ENCODE measurements at places on chromosomes 6 and 20. TPM values are rescaled to one million over a fixed set of nuclear protein-coding genes. Genes with fewer than 3 reads are reported as not detected.

The EPPIN gene
- not detected for total RNA-seq

The PHACTR3 gene
- 2.9 TPM for total RNA-seq

The ELMO2 gene
- 23.3 TPM for total RNA-seq

The MAFB gene
- 3.5 TPM for total RNA-seq

The SMOC2 gene
- total RNA-seq, result 5.4 TPM

The TFAP2D gene
- not detected for total RNA-seq

The PTCRA gene
- 145 TPM for total RNA-seq

The SMPDL3A gene
- 10.2 TPM for total RNA-seq

The PLA2G7 gene
- 9.3 TPM for total RNA-seq

The SYNGAP1 gene
- total RNA-seq, result 3.0 TPM

The VWA7 gene
- 0.76 TPM for total RNA-seq

The TMEM200A gene
- total RNA-seq, result 7.4 TPM

The IRF4 gene
- total RNA-seq, result 7.6 TPM

The KDM1B gene
- total RNA-seq, result 14.1 TPM

- no peak for DNase-seq
These were observed 128.4 kb downstream of the KLHL32 start for GRCh38 chr6:97052896-97053295.

GRCh38 chr20:32737371-32738223 is 5.7 kb downstream of the COMMD7 start:
- DNase-seq, result no peak

DNA sequence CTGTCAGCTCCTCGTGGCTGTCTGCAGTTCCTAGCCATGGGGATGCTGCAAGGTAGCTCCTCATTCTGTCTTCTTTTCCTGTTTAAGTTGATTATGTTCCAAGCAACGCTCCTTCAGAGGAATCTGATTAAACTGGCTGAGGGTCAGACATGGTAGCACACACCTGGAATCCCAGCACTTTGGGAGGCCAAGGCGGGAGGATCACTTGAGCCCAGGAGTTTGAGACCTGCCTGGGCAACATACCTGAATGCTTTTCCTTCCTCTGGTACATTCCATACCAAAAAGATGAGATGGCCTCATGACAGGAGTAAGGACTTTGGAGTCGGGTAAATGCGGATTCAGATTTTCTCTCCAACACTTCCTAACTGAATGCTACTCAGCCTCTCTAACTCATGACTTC is 246.8 kb upstream of the JARID2 start:
- DNase-seq, result no peak

DNA sequence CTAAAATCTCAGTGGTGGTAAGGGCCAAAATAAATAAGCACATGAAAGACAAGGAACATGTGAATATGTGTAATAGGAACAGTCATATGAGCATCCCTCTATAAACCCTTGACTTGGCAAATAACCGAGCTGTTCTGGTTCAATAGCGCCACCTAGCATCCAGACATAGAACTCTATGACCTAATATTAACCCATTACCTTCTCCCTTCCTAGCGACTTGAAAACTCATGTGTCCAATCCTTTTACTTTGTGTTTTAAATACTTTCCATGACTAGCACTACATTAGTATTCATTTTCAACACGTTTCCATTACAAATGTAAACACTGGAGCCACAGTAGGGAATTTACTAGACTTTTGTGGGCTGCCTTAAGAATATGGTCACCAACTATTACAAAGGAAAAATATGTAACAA is 279.7 kb downstream of the UST start:
- peak; percentile 35 for DNase-seq

DNA sequence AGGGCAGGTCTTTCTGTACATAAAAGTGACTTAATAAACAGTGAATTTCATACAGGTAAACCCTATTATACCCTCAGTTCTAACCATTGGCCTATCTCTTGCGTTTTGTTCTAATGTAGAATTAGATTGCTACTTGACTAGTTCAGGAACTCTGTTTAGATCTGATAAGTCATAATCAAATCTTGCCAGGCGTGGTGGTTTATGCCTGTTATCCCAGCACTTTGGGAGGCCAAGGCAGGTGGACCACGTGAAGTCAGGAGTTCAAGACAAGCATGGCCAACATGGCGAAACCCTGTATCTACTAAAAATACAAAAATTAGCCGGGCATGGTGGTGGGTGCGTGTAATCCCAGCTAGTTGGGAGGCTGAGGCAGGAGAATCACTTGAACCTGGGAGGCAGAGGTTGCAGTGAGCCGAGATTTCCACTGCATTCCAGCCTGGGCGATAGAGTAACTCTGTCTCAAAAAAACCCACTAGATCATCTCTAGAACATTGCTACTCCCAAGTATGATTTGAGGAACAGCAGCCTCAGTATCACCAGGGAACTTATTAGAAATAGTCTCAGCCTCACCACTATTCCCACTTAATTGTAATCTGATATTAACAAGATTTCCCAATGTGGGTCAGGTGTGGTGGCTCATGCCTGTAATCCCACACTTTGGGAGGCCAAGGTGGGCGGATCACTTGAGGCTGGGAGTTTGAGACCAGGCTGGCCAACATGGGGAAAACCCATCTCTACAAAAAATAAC is 12.2 kb downstream of the GTPBP2 start:
- DNase-seq, result no peak

DNA sequence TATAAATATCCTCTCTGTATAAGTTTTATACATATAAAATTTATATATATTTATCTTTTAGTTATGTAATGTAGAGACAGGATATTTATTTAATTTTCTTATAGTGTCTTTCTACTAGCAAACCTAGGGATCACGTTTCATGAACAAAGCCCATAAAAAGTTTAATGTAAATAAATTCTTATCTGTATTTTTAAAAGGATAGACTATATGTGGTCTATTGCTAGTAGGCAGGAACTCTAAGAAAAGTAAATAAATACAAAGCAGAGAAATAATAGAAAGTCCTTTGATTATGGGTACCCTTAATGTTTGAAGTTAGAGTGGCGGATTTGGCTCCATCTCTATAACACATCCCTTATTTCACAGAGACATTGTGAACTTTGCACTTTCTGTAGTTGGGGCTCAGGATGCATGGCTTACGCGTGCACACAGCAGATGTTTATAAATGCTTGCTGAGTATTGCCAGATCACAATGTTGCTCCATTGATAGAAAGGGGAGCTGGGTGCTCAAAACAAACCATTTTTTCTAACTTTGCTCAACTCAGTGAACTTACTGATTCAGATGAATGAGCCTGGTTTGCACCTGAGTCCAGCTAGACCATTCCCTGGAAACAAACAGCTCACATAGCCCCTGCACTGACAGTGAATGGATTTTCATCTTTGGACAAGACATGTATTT is 179.1 kb downstream of the SYNE1 start:
- no peak for DNase-seq

DNA sequence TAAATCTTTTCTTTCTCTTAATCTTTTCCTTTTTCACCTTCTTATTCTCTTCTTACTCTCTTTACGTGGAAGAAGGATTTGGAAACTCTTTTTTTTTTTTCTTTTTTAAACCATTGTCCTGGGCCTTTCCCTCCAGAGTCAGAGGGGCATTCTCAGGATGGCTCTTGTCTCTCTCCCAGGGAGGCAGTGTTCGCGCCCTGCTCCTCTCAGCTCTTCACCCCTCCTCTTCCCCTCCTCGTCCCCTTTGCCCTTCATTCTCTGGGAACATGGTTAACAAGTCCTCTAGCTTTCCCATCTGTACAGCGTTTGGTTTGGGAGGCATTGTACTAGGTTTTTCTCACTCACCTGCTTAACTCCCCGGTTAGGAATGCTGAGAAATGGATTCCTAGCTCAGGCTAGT is 52.0 kb upstream of the TFB1M start:
- no peak for DNase-seq

GRCh38 chr6:163408352-163408991 is 6.0 kb upstream of the QKI start:
- DNase-seq, result no peak

GRCh38 chr6:168599769-168600330 is 158.9 kb downstream of the SMOC2 start:
- no peak for DNase-seq

DNA sequence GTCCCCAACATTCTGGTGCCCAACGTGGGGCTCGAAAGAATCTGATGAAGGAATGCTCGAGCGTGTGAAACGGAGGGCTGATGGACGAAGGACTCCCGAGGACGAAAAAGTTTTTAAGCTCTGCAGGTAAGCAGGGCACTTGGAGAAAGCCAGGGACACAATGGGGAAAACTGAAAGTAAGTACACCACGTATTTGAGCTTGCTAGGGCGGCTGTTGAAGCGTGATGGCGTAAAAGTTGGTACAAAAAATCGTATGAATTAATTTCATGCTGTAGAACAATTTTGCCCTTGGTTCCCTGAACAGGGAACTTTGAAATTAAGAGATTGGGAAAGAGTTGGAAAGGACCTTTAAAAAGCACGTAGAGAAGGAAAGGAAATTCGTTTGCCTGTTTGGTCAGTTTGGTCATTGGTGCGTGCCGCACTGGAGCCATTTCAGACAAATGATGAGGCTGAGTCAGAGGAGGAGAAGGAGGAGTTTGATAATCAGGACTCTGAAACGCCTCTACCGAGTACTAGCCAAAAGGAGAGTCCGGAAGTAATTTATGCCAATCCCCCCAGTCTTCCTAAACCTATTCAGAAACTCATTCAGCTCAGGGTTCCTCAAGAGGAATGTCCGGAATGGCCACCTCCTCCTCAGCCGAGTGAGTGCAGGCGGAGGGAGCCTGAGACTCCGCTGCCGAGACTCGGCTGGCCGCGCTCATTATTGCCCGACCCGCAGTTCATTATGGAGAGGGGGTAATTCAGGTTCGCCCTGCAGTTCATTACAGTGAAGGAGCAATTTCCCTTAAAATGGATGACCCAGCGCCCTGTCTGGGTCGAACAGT is 59.2 kb upstream of the PRSS16 start:
- peak; percentile 26 for DNase-seq

DNA sequence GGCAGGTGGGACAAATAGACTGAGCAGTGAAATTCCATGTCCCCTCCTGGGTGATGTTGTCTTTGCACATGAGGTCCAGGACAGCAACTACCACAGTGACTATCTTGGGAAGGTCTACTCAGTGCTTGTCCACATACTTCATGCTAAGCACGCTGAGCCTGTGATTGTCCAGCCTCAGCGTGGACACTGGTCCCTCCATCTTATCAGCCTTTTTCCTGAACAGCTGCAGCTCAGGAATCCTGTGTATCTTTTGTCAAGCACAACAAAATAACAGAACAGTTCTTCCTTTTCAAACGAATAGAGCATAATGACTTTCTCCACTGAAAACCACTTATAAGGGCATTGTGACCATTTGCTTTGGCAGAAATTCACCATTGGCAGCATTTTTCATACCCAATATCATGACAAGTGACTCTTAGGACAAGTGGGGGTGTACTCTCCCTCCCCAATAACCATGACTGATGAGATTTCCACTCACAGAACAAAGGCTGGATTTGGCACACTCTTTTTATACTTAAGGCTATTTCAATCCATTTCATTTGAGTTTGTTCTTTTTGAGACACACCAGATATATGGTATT is 90.3 kb downstream of the FYN start:
- DNase-seq, result no peak

DNA sequence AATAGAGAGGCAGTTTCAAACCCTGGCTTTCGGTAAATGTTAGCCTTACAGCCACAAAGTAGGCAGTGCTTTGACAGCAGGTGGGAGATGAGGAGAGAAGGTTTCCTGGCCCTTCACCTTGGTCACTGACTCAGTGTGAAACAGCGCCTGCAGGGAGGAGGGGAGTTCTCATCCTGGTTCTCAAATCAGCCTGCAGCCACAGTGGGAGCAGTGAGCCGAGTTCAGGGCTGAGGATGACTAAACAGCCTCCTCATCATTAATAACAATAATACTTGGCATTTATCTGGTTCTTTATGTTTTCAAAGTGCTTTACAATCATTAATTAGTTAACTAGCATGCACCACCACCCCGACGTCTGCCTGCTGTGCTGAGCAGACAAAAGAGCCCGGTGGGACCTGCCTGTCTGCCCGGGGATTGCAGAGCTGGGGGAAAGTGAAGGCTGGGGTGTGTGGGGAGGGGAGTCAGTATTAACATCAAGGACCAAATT is 59.6 kb downstream of the PRDM1 start:
- DNase-seq, result no peak

DNA sequence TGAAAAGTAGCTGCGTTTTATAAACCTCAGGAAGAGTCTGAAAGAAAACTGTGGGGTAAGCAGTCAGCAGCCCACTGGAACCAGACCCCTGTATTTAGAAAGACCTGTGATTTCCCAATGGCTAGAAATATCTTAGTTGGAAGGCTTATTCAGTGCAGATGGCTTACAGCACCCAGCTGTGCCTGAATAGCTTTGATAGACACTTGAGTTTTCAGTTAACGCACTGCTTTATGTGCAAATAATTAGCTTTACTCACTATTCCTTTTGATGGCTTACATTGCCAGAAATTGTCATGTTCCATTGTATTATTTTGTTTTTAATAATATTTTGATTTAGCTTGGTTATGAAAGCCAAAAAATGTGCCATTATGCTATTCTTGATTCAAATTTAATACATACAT is 465.3 kb upstream of the SYNCRIP start:
- DNase-seq, result no peak

DNA sequence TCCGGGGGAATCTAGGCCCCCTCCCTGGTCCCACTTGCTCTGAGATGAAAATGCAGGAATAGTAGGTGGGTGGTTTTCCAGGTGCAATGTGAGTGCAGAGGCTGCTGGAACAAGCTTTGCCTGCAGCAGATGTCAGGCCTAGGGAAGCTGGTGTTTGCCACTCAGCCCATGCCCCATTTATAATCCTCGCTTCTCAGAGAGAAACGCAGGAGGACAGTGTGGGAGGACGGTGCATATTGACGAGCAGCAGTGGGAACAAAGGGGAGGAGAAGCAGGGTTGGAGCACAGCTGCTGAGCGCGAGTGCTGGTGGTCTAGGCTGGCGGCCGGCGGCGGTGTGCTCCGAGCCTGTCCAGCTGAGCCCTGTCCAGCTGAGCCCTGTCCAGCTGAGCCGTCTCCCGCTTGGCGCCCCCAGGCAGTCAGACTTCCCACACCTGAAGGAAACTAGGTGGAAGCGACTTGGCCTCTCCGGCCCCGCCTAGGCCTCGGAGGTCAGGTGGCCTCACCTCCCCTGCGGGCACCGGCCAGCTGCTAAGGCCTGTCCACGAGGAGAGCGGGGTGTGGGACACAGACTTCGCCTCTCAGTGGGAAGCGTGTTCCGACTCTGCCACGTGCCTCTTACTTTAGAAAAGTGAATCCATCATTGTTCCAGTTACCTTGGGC is 49.7 kb upstream of the FRMD1 start:
- no peak for DNase-seq

GRCh38 chr6:106250953-106251352 is 74.6 kb downstream of the ATG5 start:
- no peak for DNase-seq

DNA sequence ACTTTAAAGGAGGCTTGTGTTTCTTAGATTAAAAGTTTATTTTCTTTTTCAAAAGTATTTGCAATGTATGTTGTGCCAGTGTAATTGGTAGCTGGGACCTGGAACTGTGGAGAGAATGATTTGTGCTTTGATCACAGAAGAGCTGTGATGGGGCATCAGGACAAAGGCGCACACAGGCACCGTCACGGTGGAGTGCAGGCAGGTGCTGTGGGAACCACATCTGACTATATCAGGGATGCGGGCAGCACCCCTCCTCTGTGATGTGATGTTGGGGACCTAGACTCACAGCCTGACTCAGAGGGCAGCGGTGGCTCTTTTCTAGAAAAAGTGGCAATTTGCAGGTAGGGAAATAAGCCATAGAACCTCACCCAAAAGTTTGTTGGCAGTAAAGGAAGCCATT is 34.5 kb downstream of the SYTL3 start:
- DNase-seq, result no peak

GRCh38 chr6:79646006-79646405 is 14.9 kb downstream of the SH3BGRL2 start:
- DNase-seq, result peak; percentile 18
